T-helper 2 cell (primary cell): ENCODE measurements at places on chromosomes 4 and X.

DNA sequence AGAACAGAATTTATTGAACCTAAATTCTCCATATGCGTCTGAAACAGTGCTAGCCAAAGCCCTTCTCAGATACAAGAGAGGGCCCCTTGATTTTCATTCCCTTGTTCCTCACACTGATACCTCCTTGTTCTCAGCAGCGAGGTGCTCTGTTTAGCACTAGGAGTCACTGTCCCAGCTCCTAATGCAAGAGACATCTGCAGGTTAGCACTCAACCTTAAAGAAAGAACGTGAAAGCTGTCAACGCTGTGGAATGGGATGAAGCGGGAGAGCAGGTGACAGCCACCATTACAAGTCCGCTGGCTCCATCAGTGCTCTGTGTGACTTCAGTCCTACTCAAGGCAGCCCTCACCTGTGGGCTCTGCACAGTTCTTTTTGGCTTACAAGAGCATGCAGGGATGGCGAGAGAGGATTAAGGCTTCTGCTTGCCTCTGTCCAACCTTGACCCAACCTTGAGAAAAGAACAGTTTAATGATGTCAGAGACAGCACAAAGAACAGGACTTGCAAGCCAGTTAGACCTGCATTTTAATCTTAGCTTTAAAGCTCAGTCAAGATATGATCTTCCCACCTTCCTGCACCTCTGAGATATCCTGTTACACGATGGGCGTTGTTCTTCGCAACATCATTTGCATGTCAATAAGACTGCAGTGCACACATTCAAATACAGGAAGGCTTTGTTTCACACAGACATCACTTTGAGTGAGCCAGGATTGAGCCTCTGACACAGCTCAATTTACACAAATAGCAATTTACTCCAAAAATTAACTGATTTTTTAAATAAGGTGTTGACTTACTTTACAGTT is 95.1 kb downstream of the ARSF start:
- no peak for DNase-seq

- DNase-seq = no peak
These were observed 34.6 kb upstream of the IL9R start for GRCh38 chrX:155962906-155963305.

GRCh38 chr4:108029016-108029720 is 39.5 kb downstream of the HADH start:
- peak; percentile 47 for DNase-seq

GRCh38 chr4:109978704-109979454 is 66.2 kb downstream of the EGF start:
- DNase-seq = no peak
